ENCODE measurements at places on chromosomes 12 and 14. TPM values are rescaled to one million over a fixed set of nuclear protein-coding genes. Genes with fewer than 3 reads are reported as not detected.
A peak's percentile ranks its signal among the peaks of the same experiment; 100 is the strongest.

GRCh38 chr12:52598966-52599365 is 2.3 kb downstream of the KRT72 start:
- H3K4me1 ChIP-seq, result peaks cover 24% of the 10 kb centered on the region
- H3K27me3 ChIP-seq, result no peaks in the 10 kb centered on the region
- no peak overlapping the region for H3K4me3 ChIP-seq
- DNase-seq, result no peak

DNA sequence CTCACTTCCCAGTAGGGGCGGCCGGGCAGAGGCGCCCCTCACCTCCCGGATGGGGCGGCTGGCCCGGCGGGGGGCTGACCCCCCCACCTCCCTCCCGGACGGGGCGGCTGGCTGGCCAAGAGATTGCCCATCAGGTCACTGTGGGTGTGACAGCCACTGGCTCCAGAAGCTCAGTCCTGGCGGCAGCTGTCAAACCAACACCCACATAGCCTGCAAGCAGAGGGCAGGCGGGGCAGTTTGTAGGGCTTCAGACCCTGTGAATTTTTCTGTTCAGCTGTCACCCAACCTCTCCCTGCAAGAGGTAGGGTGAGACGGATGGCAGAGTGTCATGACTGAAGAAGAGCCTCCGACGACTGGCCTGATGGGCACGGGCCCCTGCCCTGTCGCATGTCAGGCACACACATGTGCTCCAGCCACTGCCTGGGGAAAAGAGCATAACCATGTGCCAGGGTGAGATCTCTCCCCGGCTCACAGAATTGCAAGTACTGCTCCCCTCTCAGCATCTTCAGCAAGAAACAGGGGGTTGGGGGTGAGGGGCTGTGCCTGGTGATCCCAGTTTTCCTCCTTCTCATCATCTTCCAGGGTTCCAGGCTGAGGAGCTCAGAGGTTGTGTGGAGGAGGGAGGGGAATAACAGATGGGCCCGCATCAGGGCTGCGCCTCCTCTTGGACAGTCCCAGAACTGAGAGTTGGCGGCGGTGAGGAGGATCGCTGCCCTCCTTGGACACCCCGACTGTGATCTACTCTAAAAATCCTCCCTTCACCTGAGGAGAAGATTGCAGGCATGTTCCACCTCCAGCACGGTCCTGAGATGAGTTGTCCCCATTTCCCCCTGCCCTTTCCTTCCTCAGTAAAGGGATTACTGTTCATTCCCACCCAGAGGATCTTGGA is 11.2 kb upstream of the PRPH start:
- H3K27me3 ChIP-seq, result peaks cover 4% of the 10 kb centered on the region
- H3K4me3 ChIP-seq, result no peak overlapping the region
- no peaks in the 10 kb centered on the region for H3K4me1 ChIP-seq
- no peaks in the 10 kb centered on the region for H3K36me3 ChIP-seq
- H3K27ac ChIP-seq, result no peak overlapping the region

- DNase-seq, result no peak
- H3K27ac ChIP-seq, result no peak overlapping the region
- H3K4me3 ChIP-seq, result no peak overlapping the region
- no peaks in the 10 kb centered on the region for H3K4me1 ChIP-seq
- H3K27me3 ChIP-seq, result no peaks in the 10 kb centered on the region
Measured at GRCh38 chr12:92470608-92471021, 232.2 kb upstream of the PLEKHG7 start.

DNA sequence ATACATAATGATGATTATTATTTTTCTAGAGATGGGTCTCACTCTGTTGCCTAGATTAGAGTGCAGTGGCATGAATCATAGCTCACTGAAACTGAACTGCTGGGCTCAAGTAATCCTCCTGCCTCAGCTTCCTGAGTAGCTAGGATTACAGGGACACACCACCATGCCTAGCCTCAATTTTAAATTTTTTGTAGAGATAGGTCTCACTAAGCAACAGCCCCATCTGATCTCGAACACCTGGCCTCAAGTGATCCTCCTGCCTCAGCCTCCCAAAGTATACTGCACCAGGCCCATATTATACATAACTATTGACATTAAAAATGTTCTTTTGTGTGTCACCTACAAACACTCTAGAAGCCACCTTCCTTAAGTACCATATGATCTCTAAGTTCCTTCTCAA is 3.4 kb downstream of the TXNRD1 start:
- H3K4me3 ChIP-seq, result no peak overlapping the region
- H3K27me3 ChIP-seq, result no peaks in the 10 kb centered on the region
- H3K4me1 ChIP-seq, result peaks cover 13% of the 10 kb centered on the region
- H3K27ac ChIP-seq, result no peak overlapping the region

DNA sequence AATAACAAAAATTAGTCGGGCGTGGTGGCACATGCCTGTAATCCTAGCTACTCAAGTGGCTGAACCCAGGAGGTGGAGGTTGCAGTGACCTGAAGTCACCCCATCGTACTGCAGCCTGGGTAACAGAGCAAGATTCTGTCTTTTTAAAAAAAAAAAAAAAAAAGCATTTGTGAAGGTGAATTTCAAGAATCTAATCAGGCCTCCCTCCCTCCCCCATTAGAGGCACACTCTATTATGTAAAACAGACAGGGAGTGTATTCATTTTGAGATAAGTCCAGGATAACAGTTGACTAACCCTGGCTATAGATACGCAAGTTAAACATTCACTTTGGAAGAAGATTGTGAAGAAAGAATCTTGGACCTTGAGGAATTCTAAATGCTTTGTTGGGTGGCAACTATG is 2.9 kb downstream of the RESF1 start:
- no peak overlapping the region for H3K27ac ChIP-seq
- H3K4me1 ChIP-seq, result peaks cover 58% of the 10 kb centered on the region
- no peak for DNase-seq
- peak overlapping the region; percentile 87 for H3K4me3 ChIP-seq

DNA sequence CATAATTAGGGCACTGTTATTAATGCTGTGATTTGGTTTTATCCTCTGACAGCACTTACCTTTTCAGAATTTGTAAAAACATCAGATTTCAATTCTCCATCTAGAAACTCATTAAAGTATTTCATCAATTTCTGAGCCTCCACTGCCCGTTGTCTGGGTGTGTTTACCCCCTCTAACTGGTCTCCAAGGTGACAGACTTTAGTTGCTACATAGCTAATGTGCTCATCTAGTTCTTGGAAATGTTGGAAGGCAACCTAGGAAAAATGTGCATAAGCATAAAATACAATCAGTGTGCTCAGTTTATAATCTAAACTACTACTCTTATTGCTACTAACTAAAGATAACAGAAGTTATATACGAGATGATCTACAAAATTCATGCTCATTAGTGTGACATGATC is 24.6 kb downstream of the EXOC5 start:
- no peaks in the 10 kb centered on the region for H3K4me1 ChIP-seq
- DNase-seq, result no peak

GRCh38 chr12:132131229-132131628 is 12.9 kb downstream of the DDX51 start:
- DNase-seq, result no peak
- H3K36me3 ChIP-seq, result peaks cover 13% of the 10 kb centered on the region
- no peaks in the 10 kb centered on the region for H3K27me3 ChIP-seq
- H3K4me1 ChIP-seq, result no peaks in the 10 kb centered on the region
- no peak overlapping the region for H3K27ac ChIP-seq

DNA sequence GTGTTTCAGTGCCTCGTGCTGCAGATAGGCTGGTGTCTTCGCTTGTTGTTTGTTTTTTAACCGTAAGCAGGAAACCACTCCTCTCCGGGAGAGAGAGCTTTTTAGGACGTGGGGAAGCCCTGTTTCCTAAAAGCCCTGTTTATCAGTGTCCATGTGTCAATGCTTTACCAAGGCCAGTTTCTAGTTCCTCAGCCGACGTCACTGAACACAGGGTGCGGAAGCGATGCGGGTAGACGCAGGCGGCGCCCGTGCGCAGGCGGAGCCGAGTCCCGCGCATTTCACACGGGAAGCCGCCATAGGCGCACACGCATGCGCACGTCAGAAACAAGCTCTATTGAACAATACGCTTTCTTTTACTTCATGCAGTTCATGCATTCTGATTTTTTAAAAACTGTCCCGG is 79.8 kb downstream of the GLT1D1 start:
- H3K27ac ChIP-seq, result no peak overlapping the region
- no peak for DNase-seq
- no peaks in the 10 kb centered on the region for H3K36me3 ChIP-seq
- no peak overlapping the region for H3K4me3 ChIP-seq

RD3L gene
- not detected for total RNA-seq

PTPRO gene
- total RNA-seq, result 0.27 TPM

- no peaks in the 10 kb centered on the region for H3K36me3 ChIP-seq
- DNase-seq, result no peak
- H3K4me1 ChIP-seq, result no peaks in the 10 kb centered on the region
- no peak overlapping the region for H3K27ac ChIP-seq
- H3K27me3 ChIP-seq, result no peaks in the 10 kb centered on the region
Measured at GRCh38 chr12:49882851-49883464, 20.7 kb downstream of the FAIM2 start.

ACSS3 gene
- total RNA-seq, result not detected

DNA sequence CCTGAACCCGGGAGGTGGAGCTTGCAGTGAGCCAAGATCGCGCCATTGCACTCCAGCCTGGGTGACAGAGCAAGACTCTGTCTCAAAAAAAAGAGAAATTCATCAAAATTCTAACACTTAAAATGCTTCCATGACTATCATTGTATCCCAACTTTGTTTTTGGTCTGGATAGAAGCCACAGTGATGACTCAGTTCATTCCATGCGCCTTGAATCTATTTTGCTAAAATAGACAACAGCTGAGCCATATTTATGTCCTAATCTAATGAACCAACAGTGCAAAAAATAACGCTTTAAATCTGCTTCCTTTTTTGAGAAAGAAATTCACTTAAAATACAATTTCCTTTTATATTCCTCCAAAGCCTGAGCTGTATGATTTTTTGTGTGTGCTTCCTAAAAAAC is 23.2 kb upstream of the BICD1 start:
- H3K27me3 ChIP-seq, result no peaks in the 10 kb centered on the region
- H3K36me3 ChIP-seq, result no peaks in the 10 kb centered on the region

DNA sequence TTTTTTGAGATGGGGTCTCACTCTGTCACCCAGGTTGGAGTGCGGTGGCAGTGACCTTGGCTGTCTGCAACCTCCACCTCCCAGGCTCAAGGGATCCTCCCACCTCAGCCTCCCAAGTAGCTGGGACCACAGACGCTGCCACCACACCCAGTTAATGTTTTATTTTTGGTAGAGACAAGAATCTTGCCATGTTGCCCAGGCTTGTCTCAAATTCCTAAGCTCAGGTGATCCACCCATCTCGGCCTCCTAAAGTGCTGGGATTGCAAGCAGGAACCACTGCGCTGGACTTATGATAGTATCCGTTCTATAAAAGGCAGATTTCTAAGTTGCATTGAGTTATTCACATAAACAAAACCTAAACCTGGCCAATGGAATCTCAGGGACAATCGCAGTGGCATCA is 321.1 kb upstream of the PRICKLE1 start:
- no peaks in the 10 kb centered on the region for H3K36me3 ChIP-seq
- H3K27me3 ChIP-seq, result no peaks in the 10 kb centered on the region
- no peak overlapping the region for H3K27ac ChIP-seq
- H3K4me1 ChIP-seq, result no peaks in the 10 kb centered on the region

- H3K4me3 ChIP-seq, result no peak overlapping the region
- DNase-seq, result no peak
- H3K36me3 ChIP-seq, result no peaks in the 10 kb centered on the region
Measured at GRCh38 chr14:38357557-38357956, 101.7 kb upstream of the CLEC14A start.

DNA sequence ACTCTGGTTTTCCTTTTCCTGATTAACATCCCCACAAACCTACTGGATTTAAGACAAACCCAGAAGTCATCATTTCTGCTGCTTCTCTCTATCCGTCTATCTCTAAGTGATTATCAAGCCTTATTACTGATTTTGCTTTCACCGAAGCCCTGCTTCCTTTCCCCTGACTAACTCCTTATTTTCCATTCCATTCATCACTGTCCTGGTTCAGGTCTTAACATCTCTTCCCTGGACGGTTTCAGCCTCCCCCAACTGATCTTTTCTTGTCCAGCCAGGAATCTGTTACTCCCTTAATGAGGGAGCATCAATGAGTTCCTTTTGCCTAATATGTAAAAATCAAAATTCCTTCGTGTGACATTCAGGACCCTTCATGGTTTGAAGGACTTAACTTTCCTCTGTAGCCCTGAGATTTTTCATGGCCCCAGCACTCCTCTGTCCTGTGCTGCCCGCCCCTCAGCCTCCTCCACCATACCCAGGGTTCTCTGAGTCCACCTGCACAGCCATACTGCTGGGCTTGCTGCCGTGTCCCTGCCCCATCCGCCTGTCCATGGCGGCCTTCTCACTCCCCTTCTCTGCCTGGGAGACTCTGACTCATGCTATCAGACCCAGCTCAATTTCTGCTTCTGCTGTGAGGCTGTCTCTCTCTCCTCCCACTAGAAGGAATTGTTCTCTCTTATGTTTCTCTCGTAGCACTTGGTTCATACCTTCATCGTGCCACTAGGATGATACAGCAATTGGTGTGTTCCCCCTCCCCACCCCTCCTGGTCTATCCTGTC is 167.8 kb upstream of the HIF1A start:
- H3K36me3 ChIP-seq, result peaks cover 55% of the 10 kb centered on the region
- no peak for DNase-seq
- H3K4me3 ChIP-seq, result no peak overlapping the region
- H3K27ac ChIP-seq, result no peak overlapping the region
- no peaks in the 10 kb centered on the region for H3K27me3 ChIP-seq
- peaks cover 46% of the 10 kb centered on the region for H3K4me1 ChIP-seq

DNA sequence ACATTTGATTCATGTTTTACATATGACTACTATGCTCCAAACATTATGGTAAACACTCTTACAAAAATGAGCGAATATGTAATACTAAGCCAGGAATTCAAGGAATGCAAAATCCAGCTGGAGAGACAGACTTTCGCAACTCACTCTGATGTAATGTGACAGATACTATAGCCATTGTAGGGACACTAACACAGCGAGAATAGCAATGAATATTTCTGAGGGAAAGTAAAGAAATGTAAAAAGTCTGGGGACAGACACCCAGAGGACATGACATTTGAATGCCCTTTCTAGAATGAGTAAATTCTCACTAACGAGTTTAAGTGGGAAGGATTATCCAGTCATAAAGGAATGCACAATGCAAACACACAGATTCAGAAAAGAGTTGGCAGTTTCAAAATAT is 121.9 kb downstream of the PIK3C2G start:
- H3K4me3 ChIP-seq, result no peak overlapping the region
- H3K27ac ChIP-seq, result no peak overlapping the region
- no peaks in the 10 kb centered on the region for H3K4me1 ChIP-seq

PRB3 gene
- total RNA-seq, result not detected

DNA sequence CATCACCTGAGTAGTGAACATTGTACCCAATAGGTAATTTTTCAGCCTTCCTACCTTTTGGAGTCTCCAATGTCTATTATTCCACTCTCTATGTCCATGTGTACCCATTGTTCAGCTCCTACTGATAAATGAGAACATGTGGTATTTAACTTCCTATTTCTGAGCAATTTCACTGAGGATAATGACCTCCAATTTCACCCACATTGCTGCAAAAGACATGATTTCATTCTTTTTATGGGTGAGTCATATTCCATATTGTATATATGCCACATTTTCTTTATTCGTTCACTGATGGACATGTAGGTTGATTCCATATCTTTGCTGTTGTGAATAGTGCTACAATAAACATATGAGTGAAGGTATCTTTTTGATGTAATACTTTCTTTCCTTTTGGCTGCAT is 16.4 kb upstream of the BTG1 start:
- no peak overlapping the region for H3K4me3 ChIP-seq
- no peaks in the 10 kb centered on the region for H3K36me3 ChIP-seq
- H3K27me3 ChIP-seq, result no peaks in the 10 kb centered on the region
- H3K4me1 ChIP-seq, result peaks cover 48% of the 10 kb centered on the region

RFLNA gene
- not detected for total RNA-seq

GRIP1 gene
- 1.3 TPM for total RNA-seq
